Stimulated activated CD4-positive, alpha-beta T cell treated with anti-CD3 and anti-CD28 coated beads, TNF-alpha, amount 100 ng/mL, for 48 hours (primary cell): ENCODE measurements at places on chromosomes 2 and 18.

- no peak for DNase-seq
Observed at GRCh38 chr2:172889768-172890430, 154.3 kb downstream of the RAPGEF4 start.

DNA sequence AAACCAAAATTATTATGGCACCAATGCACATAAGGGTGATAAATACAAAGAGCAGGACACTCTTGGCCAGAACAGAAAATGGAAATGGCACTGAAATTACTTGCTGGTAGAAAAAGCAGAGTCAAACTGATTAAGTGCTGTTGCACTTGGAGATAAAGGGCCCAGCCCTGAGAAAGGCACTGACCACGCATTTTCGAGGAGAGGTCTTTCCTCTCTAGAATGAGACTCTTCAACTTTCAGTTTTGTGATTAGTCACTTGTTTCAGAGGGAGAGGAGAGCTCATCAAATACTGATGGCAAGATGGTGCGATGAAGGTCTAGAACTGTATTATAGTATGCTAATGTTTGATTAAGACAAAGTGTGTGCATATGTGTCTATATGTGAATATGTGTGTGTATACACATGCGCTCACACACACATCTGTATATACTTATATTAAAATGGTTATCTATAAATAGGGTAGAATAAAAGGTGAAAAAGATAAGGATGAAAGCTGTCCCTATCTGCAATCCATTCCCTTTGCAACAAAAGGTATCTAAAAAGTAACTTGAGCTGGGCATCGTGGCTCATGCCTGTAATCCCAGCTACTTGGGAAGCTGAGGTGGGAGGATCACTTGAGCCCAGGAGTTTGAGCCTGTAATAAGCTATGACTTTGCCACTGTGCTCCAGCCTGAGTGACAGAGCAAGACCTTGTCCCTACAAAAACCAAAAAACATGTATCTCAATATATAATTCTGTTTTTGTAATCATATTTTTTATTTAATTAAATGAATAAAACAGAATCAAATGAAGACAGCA is 48.8 kb upstream of the ZDBF2 start:
- no peak for DNase-seq

GRCh38 chr18:40534723-40535122 is 1420.3 kb upstream of the PIK3C3 start:
- no peak for DNase-seq

- DNase-seq, result no peak
Observed at GRCh38 chr2:34627003-34627402, 1027.9 kb upstream of the FAM98A start.

DNA sequence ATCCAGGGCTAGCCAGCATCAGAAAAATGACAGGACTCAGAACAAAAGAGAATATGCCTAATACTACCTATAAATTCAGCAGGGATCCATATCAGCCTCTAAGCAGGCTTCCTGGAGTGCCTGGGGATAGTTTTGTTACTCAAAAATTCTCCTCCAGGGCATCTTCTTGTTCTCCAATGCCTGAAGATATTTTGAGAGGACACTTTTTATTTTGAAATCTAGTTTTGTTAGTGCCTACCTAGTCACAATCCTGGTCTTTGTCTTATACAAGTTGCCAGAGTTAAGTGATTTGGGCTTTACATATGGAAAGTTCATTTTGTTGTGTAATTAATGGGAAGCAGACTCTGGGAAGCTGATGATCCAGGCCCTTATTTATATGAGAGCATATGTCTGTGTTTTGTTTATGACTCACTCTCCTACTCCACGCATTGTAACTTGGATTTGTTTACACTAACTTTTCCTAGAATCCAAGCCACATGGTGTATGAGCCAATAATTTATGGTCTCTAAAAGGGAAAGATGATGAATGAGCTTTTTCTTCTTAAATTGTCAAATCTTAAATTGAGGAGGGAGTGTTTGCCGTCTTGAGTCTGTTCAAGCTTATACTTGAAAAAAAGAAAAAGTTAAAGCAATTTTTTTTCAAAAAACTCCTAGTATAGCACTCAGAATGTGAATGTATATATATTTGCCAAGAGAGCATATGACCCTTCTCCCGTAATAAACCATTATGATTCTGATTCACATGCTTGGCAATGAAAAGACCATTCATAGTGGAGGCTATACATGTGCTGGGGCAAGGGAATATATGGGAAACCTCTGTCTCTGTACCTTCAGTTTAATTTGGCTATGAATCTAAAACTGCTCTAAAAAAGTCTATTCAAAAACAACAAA is 370.3 kb downstream of the SETBP1 start:
- no peak for DNase-seq

DNA sequence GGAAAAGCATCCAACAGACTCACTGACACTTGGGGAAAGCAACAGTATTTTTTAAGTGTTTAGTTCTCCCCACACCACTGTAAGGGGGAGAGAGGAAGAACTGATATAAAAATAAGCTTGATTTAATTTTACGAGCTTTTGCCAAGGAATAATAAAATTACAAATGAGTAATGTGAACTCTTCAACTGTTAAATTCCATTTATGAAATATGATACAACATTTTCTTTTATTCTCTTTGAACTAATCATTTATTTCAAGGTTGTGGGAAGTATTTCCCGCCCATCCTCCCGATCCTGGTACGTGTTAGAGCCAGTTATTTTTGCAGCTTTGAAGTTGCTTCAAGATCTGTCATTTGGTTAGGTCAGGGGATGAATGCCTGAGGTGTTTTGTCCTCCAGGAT is 35.2 kb downstream of the WDPCP start:
- DNase-seq, result no peak

DNA sequence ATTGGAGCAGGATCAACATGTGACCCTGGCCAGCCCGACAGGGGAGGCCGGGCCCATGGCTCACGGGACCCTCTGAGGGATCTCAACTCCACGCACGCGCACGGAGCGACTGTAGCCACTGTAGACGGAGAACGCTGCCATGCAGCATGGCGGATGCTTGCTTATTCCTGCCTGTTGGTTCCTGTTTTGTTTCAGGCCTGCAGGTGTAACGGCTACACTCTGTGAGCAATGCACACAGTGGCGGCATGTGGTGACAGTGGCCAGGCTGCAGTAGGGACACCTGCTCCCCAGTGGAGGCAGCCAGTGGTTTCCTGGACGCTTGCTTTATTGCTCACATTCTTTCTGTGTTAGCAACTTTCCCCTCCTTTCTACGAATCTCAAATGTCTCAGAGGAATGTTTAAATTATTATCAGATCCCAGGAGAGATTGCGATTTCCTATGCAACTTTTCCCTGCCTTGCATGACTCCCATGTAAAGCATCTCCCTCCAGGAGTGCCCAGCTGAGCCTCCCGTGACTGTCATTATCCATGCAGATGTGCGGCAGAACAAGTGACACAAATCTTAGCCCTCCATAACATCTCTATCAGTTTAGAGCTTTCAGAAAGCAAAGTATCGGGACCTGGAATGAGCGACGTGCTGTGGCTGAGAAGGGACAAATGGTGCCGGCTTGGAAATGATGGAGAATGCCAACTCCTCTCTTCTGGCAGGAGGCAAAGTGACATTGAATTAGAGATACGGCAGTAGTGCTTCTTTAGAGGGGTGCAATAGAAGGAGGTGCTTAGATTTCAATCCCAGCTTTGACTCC is 209.7 kb downstream of the ASB1 start:
- no peak for DNase-seq

GRCh38 chr18:4211111-4211837 is 243.8 kb downstream of the DLGAP1 start:
- DNase-seq, result no peak

GRCh38 chr2:240568678-240569522 is 616 bp downstream of the RNPEPL1 start:
- no peak for DNase-seq
